Activated CD4-positive, alpha-beta memory T cell treated with anti-CD3 and anti-CD28 coated beads, Interleukin-2, amount 10 ng/mL, durations not matched to agents 7 days and 5 days (primary cell): ENCODE measurements at places on chromosomes 3 and 15.

GRCh38 chr3:100875239-100875638 lies 118.0 kb downstream of the ABI3BP start:
- DNase-seq = no peak

DNA sequence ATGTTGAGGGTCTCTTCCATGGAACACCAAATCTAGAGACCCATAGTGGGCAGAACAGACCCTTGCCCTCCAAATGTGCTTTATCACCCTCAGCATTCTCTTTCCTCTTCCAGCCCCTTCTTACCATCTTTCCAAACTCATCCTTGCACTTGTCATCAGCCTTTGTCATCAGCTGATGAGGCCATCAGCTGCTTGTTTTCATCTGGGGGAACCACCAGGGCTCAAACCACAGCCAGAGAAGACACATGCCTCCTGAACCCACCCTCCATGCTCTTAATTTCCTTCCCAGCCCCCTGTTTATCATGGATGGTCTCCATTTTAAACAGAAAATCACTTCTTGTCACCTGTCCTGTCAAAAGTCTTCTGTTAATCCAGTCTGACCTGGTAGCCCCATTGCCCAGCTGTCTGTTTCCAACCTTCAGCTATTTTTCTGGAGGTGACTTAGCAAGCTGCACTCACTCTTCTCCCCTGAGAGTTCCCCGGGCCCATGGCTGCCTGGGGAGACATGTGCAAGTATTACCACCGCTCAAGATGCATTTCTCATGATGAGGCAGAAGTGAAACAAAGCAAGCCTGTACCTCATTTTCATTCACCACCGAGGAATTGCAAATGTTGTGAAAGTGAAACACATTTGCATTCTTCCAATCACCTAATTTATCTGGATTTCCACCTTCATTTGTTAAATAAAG lies 14.7 kb upstream of the SYNM start:
- DNase-seq = no peak

DNA sequence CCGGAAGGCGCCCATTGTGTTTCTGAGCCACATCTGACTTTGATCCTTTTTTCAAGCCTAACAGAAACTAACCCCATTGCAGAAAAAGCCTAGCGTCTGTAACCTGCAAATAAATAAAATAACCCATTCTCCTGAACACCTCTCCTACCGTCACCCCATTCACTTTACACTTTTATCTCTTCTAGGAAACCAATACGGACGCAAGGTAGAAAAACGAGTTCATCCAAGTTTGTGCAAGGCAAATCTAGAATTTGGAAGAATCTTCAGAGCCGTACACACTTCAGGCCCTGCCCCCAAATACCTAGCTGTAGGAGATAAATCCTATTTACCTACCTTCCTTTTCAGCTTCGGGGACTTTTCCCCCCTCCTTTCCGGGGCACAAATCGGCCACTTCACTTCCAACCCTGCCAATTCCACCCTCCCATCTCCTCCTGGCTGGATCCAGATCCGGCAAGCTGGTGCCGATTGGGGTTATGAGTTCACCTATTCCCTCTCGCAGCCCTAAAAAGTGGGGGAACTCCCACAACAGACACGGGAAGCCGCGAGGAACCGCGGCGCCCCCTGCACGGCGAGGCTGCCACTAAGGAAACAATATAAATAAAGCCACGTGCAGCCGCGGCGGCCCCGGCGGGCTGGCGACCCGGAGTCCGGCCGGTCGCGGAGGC lies 987 bp downstream of the PRTG start:
- DNase-seq = no peak

GRCh38 chr15:40769274-40770146 lies at the start of gene C15orf62:
Gene C15orf62 (plus strand): TSS chr15:40769980. CDS start chr15:40770496, 516 bp downstream.
- no peak for DNase-seq
